Fibroblast of skin of back (primary cell): ENCODE measurements at places on chromosomes 5 and 9.

DNA sequence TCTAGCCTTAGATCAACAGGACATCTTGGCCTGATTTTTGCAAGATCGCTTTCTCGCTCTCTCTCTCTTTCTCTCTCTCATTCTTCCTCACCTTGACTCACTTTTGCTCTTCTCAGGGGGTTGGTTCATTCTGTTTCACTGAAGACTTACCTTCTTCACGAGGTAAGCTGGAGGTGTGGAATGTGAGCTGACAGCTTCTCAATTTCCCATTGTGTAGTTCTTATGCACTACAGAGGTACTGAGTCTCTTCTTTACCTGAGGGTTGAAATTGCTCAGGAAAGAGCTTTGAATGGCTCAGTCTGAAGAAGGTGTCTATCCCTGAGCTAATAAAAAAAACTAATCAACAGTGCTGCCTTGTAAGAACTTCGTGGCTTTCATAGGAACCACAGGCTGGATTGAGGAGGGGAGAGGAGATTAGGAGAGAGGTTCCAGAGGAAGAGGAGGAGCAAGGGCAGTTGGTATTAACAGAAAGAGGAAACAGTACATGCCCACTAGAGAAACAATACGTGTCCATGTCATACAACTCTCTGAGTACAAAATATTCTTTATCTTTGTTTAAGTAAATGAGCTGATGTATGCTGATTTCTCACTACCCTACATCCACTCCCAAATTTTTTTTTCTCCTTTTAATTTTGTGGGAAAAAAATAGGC is 192.2 kb downstream of the TMEM167A start:
- no peak for DNase-seq

- DNase-seq, result no peak
Measured at GRCh38 chr5:6469836-6470235, 21.2 kb downstream of the UBE2QL1 start.

- no peak for DNase-seq
Measured at GRCh38 chr9:17928228-17928627, 349.4 kb downstream of the SH3GL2 start.

- DNase-seq, result no peak
Measured at GRCh38 chr9:77843076-77843870, 188.3 kb downstream of the GNAQ start.

GRCh38 chr5:109451146-109451545 is 41.4 kb upstream of the PJA2 start:
- no peak for DNase-seq

DNA sequence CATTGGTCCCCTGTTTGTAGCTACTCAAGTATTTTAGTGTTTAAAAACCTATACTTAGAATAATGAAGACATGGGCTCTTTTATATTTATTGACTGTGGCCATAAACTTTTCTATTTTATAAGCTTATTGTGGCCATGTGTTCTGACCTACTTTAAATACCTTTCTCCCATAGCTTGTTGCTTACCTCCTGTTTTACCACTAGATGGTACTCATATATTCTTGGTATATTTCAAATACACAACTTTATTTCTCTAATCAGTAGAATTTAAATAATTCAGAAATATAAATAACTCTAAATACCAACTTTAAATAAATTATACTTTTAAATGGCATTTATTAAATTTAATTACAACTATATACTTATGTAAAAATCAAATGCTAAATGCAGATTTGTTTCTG is 498.0 kb downstream of the PRDM9 start:
- DNase-seq, result no peak

- no peak for DNase-seq
Measured at GRCh38 chr9:106921341-106921899, 58.5 kb downstream of the ZNF462 start.
